ENCODE measurements at places on chromosomes 13 and 19.

GRCh38 chr19:10968527-10969135, 7.8 kb downstream of the SMARCA4 start:
- no peak for DNase-seq

DNA sequence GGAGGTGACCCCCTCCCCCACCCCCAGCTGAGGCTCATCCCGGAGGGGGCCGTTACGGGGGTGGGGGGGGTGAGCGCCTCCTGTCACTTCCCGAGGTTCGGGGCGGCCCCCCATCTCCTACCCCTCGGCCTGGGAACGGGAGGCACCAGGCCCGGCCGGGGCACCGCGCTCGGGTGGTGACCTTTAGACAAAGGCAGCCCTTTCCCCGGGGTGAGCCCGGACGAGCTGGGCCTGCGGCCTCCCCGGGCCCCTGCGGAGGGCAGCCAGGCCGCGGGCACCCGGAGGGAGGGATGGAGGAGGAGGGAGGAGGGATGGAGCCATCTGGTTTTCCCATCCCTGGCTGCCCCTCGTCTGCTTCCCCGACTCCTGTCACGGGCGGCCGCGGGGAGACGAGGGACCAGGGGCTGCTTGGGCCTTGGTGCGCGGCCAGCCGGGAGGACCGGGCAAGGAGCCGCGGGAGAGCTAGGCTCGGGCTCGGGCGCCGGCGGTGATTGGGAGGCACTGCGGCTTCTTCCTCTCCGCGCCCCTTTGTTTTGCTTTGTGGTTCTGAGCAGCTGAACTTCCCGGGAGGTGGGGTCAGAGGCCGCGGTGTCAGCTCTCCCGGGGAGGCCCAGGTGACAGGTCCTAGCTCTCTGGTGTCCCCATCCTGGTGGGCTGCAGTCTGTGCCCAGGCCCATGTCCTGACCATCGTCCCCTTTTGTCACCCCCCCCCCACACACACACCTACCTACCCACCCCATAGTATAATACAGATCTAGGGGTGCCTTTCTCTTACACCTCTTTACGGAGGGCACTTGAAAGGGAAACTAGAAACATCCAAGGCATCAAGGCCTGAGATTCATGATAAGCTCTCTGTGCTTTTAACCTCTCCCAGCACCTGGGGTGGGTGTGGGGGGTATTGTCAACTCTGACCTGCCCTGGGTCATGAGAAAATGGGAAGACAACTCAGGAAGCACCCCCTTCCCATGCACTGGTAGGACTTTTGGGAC, 1.3 kb downstream of the BICRA start:
- DNase-seq, result peak; percentile 54

- DNase-seq, result no peak
Observed at GRCh38 chr19:46374536-46375475, 27.9 kb downstream of the PPP5C start.

DNA sequence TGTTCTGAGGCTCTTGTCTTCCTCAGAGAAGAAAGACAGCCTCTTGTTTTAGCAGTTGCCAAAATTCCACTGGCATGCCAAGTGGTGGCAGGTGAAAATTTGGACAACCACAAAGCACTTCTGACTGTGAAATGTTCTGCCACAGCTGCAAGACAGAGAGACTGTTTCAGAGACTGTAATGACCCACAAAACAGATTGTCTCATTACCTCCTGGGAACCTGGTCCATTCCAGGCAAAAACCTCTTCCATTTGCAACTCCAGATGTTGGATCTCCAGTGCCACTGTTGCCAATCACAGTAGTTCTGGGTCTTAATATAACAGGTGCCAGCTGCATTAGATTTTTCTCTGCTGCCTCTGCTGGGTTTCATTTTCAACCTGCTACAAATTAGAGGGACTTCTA, 911.5 kb downstream of the UQCRFS1 start:
- no peak for DNase-seq

- DNase-seq, result no peak
Observed at GRCh38 chr19:7622933-7623685, 6.2 kb downstream of the XAB2 start.

DNA sequence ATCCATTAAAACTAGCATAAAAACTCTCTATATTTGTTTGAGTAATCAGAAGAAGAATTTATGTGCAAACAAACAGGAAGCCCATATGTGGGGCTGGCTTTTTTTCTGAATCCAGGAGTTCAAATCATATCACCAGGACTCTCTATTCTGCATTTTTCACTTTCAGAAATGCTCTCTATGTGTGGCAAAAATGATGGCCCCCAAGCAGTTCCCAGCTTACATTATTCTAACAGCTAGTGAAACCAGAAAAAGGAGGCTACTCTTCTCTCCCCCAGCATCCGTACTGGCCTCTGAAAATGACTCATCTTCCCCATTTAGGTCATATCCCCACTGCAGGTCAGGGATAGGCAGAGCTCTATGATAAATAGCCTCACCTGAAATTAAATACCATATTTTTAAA, 20.4 kb downstream of the RBM26 start:
- DNase-seq, result no peak
